ENCODE measurements at places on chromosomes 12 and 14.

- no peak for DNase-seq
Observed at GRCh38 chr14:34678306-34678705, 36.1 kb downstream of the CFL2 start.

- peak; percentile 80 for DNase-seq
Observed at GRCh38 chr14:87992718-87993628, at the start of gene GALC. Gene GALC (minus strand): TSS chr14:87993182. CDS start chr14:87993164, 18 bp downstream.

- no peak for DNase-seq
Observed at GRCh38 chr12:12519354-12519998, 43.2 kb downstream of the DUSP16 start.

GRCh38 chr14:32364941-32365340, 35.8 kb downstream of the AKAP6 start:
- no peak for DNase-seq

DNA sequence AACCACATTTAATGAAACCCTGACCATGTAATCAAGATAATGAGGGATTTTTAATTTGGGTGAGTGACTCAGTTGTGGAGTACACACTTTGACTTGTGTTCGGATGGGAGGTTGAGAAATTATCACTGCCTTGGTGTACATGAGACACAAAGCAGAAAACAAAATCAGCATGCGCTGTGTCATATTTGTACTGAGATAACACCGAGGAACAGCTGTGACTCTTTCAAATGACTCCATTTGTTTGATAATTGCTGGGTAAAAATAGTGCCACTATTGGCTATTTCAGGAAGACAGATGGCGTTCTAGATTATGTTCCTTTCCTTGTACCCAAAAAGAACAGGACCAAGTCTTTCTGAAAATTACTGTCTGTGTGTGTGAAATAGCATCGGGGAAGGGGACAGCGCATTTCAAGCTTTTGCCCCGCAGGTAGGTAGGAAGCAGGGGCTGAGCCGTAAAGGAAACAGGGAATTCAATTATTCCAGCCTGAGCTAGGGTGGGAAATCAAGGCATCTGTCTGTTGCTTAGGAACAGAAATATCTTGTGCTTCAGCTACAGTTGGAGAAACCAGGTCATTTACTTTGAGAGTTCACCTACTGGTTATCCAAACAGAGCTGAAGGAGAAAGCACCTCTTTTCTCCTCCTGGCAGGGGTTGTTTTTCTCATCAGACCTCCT, 114.3 kb downstream of the SNAPC1 start:
- DNase-seq: no peak

GRCh38 chr12:10952645-10953044, 13.6 kb upstream of the TAS2R14 start:
- DNase-seq: no peak

DNA sequence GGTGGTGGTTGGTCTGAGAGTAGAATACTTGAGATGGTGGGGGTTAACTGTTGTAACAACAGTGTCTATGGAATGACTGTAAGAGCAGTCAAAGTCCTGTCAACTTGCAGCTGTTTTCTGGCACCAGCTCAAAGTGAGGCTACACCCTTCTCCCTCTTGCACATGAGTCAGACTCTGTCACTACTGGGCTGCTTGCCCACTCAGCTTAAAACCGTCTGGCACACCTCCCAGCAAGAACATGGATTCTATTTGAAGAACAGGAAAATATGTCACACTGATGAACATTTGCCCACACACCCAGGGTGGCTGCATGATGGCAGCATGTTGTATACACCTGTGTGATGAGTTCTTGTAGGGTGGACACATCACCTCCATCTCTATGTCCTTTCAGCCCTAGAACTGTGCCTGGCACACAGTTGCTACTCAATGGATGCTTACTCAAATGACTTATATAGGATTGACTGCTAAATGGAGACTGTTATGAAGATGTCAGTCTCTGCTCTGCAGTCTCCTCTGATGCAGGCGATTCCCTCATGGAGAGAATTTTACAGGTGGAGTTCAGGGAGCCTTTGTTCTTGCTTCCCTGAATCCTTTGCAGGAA, 19.3 kb upstream of the SERPINA6 start:
- DNase-seq: peak; percentile 85

DNA sequence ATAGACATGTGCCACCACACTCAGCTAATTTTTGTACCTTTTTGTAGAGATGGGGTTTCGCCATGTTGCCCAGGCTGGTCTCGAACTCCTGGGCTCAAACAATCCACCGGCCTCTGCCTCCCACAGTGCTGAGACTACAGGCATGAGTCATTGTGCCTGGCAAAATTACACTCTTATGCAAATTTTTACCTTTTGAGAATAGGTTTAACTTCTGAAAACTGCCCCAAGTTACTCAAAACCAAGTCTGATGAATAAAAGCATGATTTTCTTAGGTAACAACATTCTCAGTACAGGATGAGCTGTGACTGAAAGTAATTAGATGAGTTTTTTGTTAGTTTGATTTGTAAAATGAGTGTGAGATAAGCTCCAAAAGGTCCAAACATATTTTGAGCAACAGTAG, 166.0 kb downstream of the RPS29 start:
- no peak for DNase-seq

- no peak for DNase-seq
Observed at GRCh38 chr14:19974844-19975243, 547 bp upstream of the OR4K15 start.

- DNase-seq: no peak
Observed at GRCh38 chr12:53703756-53704155, 23.5 kb downstream of the CALCOCO1 start.

GRCh38 chr12:75554556-75554880, 43.1 kb upstream of the KRR1 start:
- DNase-seq: no peak

- no peak for DNase-seq
Observed at GRCh38 chr14:22218728-22219127, 370.3 kb downstream of the DAD1 start.

DNA sequence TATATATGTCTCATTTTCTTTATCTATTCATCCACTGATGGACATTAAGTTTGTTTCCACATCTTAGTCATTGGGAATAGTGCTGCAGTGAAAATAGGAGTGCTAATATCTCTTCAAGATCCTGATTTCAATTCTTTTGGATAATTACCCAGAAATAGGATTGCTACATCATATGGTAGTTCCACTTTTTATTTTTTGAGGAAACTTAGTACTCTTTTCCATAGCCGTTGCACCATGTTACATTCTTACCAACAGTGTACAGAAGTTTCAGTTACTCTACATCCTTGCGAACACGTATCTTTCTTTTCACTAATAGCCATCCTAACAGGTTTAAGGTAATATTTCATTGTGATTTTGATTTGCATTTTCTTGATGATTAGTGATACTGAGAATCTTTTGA, 29.8 kb downstream of the TESPA1 start:
- no peak for DNase-seq

- DNase-seq: no peak
Observed at GRCh38 chr14:37438444-37438843, 156.6 kb downstream of the FOXA1 start.

DNA sequence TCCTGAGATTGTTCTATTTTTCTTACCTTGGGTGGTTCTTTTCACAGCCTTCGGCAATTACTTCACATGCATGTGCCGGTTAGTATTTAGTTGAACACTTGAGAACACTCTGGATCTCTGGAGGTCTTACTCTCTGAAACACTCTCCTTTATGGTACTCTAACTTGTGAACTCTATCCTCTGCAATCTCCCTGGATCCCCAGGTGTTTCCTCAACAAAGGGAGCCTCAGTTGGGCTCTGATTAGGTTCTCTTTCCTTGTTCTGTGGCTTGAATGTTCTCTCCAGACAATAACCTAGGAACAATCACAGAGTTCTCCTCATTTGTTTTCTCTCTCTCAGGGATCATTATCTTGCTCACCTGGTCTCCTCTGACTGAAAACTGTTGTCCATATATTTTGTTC, 40.5 kb upstream of the ABCD2 start:
- no peak for DNase-seq

DNA sequence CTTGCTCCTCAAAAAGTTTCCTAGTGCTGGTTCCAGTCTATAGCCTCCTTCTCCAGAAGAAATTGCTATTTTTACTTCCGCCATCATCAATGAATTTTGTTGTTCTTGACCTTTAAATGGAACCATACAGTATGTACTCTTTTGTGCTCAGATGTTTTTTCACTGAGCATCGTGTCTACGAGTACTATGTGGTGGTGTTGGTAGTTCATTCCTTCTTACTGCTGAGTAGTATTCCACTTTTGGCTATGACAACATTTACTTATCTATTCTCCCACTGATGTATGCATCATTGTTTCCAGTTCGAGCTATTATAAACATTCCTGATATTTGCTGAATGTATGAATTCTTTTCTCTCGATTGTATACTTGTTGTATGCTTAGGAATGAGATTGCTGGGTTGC, 28.6 kb downstream of the SLC2A14 start:
- no peak for DNase-seq

Data from Caki2 (cell line).